Peyer's patch (tissue), 4 donors: ENCODE measurements at places on chromosomes 5 and 9. TPM values are rescaled to one million over a fixed set of nuclear protein-coding genes. Genes with fewer than 3 reads are reported as not detected.
A peak's percentile ranks its signal among the peaks of the same experiment; 100 is the strongest.

Gene PNPLA7
- total RNA-seq: 11.4 TPM

- no peak for DNase-seq
Measured at GRCh38 chr5:3987867-3988266, 392.2 kb downstream of the IRX1 start.

GRCh38 chr5:40717281-40717680 lies 37.6 kb downstream of the PTGER4 start:
- no peak for DNase-seq

GRCh38 chr9:121199921-121200320 lies 1.7 kb downstream of the RAB14 start:
- no peak for DNase-seq

DNA sequence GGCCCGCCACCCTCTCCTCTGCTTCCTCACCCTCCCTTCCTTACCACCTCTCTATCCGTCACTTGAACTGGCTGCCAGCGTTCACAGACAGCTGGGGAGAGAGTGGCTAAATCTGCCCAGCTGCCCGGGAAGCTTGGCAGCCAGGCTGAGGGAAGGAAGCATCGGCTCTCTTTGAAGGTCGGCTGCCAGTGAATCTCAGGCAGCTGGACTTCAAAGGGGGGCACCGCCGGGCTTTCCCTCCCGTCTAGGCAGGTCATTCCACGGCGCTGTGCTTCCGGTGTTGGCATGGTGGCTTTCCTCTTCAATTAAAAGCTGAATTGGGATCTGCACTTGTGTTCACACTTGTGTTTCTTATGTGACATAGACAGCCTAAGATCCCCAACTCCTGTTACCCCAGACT lies 174.0 kb downstream of the GDNF start:
- no peak for DNase-seq

- DNase-seq: peak; percentile 90
Measured at GRCh38 chr9:98146101-98146991, 27.3 kb upstream of the TRIM14 start.

DNA sequence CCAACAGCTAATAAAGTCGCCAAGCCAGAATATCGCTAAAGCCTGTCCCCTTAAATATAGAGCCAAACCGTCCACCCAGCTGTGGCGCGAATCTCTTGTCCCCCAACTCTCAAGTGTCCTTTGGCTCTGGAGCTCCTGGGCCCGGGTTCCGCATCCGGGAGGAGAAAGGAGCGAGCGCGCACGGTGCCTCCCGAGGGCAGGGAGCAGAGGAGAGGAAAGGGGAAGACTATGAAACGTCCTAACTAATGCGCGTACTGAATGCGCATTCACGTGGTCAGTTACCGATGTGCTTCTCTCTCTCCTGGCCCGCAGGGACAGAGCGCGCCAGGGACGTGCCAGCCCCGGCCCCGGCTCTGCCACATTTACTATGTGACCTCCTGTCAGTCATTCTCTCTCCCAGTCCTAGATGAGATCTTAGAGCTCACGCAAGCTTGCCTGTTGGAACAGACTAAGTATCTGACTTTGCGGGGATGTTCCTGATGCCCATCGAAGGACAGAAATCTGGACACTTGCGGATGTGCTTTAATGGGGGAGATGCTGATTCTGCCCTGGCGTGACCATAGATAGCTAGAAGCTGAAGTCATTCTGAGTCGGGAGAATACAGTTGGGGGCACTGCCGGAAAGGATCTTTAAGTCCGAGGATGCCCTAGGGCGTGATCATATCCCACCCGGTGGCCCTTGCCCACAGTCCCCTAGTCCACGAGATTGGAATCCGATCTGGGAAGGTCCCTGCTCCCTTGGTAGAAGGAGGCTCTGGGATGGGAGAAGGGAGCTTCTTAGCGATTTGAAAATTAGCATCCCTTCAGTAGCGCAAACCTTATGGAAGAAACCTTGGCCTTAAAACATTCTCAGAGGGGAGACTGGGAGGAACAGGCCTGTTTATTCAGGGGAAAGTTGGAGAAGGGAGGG lies 5.7 kb upstream of the EBF1 start:
- no peak for DNase-seq

GRCh38 chr5:140249536-140249935 lies 53.4 kb downstream of the PFDN1 start:
- no peak for DNase-seq

DNA sequence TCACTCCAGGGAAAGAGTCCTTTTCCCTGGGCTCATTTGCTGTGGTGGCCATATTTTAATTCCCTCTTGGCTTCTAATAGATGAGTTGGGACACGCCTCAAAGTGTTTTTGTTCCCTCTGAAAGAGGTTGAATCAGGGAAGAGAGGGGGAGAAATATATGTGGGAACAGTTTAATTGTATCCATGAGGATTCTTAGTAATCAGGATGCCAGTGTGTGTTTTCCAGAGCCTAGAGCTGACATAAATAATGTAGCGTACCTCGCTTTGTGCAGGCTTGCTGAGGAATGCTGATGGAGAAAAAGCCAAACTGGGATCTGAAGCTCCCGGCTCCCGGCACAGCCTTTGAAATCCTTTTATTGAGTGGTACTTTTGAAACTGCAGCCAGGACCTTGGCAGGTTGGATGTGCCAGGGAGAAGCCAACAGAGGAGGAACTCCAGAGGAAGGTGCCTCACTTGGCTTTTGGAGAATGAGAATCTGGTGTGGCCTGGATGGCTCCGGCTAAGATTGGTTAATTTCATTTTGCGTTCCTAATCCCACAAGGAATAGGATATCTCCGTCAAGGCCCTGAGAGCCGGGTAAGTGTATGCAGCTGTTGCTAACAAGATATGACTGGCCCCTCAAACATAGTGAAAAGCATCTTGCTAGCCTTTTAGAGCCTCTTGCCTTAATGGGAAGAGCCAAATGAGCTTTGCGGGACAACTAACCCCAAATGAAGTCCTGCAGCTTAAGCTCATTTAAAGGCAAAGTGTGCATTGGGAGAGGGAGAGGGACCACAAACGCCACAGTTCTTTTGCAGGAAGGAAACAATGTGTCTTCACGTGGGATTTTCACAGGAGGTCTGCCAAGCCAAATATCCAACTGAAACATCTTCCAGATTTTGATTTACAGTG lies 471.1 kb upstream of the WWC1 start:
- no peak for DNase-seq

Gene IRX4
- total RNA-seq: not detected
